Renal pelvis (tissue), 12 donors: ENCODE measurements at places on chromosomes 12 and 14. TPM values are rescaled to one million over a fixed set of nuclear protein-coding genes. Genes with fewer than 3 reads are reported as not detected.

- no peak for DNase-seq
Observed at GRCh38 chr12:104095289-104095688, 31.0 kb downstream of the HCFC2 start.

Gene SLC2A14
- polyA plus RNA-seq, result 0.99 TPM

Gene PLD4
- 4.1 TPM for polyA plus RNA-seq

GRCh38 chr12:121355818-121356217 lies 3.6 kb upstream of the ANAPC5 start:
- DNase-seq, result no peak

DNA sequence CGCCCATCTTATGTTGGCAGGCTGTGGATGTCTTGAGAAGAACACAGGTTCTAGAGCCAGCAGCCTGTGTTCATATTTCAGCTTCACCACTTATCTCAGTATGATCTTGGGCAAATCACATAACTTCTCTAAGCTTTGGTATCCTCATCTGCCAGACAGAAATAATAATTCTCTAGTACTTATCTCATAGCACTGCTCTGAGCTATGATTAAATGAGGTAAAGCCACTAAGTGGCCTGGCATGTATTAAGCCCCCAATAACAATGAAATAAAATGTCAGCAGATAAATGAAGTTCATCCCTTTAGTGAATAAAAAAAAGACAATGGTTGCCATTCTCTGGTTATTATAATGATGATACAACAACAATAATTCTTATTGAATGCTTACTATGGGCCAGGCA lies 104.9 kb upstream of the EEA1 start:
- DNase-seq, result no peak

DNA sequence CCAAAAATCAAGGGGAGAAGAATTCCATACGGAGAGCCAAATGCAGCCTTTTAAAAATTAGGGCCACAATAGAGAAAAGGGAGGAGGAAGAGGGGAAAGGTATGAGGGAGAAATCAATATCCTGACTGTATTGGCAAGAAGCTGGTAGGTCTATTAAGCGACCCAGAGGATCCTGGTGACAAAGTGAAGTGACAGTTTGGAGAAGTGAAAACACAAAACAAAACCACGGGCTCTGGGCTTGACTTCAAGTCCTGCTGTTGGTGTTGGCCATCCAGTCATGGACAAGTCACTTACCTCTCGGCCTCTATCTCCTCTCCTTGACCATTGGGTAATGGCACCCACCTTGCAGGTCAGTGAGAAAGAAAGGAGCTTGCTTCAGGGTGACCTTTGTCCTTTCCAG lies 47.0 kb upstream of the KCNA5 start:
- no peak for DNase-seq

Gene CPM
- 37.5 TPM for polyA plus RNA-seq

Gene DPPA3
- polyA plus RNA-seq, result not detected

- peak; percentile 41 for DNase-seq
Observed at GRCh38 chr14:102594514-102595175, 2.2 kb downstream of the RCOR1 start.

GRCh38 chr14:99181241-99181640 lies 90.8 kb downstream of the BCL11B start:
- no peak for DNase-seq

DNA sequence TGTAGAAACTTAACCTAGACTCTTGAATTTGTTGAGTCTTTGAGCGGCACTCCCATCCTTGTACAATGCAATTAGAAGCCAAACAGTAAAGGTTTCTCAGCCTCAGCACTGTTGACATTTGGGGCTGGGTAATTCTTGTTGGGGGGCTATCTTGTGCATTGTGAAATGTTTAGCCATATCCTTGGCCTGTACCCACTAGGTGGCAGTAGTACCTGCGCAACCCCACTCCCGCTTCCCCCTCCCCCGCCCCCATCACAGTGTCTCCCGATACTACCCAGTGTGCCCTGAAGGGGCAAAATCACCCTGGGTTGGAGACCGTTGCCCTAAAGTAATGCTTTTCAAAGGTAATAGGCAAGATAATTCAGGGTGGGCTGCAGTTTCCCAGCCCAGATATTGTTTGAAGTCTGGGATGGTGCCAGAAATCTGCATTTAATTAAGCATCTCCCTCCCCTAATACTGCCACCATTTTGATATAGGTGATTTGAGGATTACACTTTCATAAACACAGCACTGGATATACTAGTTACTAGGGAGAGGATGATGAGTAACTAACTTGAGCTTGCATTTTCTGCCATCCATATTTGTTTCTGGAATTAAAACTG lies 1.8 kb downstream of the COX6A1 start:
- DNase-seq, result peak; percentile 53

- DNase-seq, result no peak
Observed at GRCh38 chr14:90604356-90604755, 207.5 kb downstream of the CALM1 start.

- DNase-seq, result no peak
Observed at GRCh38 chr14:58636129-58636528, 1.6 kb upstream of the DACT1 start.

- no peak for DNase-seq
Observed at GRCh38 chr12:110105986-110106385, 18.2 kb upstream of the IFT81 start.

DNA sequence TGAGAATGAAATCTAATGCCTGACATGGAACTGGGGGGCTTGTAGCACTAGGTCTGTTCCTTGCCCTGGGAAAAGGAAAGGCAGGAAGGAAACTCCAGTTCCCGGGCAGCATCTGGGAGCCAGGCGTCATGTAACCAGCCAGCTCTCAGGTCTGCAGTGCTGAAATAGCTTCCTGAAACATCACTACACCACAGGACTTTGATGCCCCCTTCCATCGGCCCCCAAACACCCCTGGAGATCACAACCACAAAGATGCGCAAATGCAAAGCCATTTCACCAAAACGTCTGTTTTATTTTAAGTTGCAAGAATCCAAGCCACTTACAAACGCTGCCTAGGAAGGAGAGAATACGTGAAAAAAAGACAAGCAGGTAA lies 40.9 kb downstream of the KCTD10 start:
- DNase-seq, result no peak

DNA sequence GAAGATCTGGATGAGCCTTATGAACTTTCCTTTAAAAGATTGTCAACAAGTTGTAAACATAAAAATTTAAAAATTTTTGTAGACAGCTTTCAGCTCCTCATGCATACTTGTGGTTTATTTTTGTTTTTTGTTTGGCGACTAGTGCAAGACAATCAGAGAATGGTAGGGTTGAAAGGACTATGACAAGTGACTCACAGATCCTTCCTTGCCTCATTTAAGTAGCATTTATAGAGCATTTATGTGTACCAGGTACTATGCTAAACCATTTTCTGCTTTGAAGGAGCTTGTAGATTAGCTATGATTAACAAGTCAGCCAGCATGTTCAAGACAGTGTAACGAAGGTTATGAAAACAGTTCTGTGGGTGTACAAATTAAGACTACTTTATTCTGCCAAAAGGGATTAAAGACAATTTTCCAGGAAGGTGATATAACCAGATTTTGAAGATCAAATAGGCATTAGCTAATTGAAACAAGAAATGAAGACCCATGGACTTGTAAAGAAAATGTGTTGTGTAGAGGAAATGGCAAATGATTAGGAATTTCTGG lies 122.0 kb downstream of the PCNX1 start:
- no peak for DNase-seq

DNA sequence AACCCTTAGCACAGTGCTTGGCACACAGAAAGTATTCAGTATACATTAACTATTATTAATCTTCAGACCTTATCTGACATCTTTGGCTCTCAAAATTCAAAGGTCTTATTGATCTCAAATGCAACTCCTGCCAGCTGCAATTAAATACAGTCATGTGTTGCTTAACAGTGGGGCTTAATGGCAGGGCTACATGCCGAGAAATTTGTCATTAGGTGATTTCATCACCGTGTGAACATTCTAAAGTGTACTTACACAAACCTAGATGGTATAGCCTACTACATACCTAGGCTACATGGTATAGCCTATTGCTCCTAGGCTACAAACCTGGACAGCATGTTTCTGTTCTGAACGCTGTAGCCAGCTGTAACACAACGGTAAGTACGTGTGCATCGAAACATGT lies 156.3 kb upstream of the TMCC3 start:
- DNase-seq, result no peak
